Glomerular endothelial cell (primary cell): ENCODE measurements at places on chromosomes 7 and 10. TPM values are rescaled to one million over a fixed set of nuclear protein-coding genes. Genes with fewer than 3 reads are reported as not detected.

GRCh38 chr10:22461891-22462290, 116.6 kb downstream of the SPAG6 start:
- no peak for DNase-seq

GRCh38 chr10:86374664-86375063, 8.1 kb upstream of the GRID1 start:
- DNase-seq, result no peak

Gene FKBP9
- 196 and 264 TPM in 2 replicates for total RNA-seq

DNA sequence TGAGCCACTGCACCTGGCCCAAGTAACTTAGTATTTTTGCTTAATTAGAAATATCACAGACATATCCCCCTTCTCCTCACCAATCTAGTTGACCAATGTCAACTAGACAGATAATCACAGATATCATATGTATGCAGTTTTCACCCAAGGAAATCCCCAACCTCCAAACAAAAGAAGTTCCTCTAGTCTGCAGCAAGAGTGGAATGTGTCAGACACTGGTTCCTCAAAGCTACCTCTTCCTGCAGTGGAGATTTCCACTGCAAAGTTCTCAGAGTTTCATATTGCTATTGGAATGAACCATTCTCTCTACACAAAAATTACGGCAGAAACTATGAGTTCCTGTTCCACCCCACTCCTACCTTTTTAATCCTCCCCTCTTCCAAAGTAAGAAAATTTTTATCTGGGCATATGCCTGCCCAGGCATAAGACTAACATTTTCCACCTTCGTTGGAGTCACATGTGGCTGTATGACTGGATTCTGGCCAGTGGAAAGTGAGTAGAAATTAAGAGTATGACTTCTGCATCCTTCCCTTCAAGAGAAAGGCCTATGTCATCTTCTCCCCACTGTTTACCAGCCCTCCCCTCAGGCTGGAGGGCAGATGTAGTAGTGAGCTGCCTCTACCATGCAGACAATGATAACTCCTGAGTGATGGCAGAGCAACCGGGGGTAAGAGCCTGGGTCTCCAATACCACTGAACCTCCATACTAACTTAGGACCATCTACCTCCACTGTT, 103.0 kb downstream of the MYOF start:
- no peak for DNase-seq

Gene ZPBP
- total RNA-seq, result not detected in 2 replicates

Gene DRGX
- total RNA-seq, result not detected in 2 replicates

Gene NEUROD6
- total RNA-seq, result not detected in 2 replicates

DNA sequence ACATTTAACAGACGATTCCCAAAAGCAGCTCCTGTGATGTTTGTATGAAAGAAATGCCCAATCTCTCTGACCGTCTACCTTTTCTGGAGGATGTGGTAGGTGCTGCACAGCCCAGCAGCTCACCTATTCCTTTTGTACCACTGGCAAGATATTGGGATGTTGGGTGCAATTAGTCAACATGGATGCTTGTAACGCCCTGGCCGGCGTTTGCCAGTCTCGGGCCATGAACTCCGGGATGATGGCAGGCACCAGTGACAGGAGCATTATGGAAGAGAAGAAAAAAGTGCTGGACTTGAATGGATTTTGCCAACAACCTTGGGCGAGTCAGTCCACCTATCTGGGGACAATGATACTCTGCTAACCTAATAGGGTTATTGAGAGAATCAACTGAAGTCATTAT, 69.0 kb upstream of the ZNF438 start:
- DNase-seq, result no peak

- DNase-seq, result no peak
Observed at GRCh38 chr7:32573110-32573687, 77.9 kb downstream of the AVL9 start.

DNA sequence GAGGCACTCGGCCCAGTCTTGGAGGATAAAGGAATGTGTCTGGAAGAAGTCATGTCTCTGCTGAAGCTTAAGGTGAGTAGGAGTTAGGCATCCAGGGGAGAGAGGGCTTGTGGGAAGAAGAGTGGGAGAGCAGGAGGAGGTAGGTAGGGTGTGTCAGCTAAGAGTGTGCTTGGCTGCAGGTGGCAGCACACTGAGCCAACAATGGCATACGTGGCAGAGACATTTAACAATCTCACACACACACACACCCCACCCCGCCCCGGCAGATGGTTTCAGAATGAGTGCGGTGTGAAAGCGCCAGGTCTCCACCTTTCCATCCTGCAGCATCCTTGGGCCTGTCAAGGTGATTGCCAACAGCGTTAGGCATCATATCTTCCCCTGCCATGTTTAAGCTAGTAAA, 11.2 kb upstream of the ARPC1A start:
- DNase-seq, result no peak

- no peak for DNase-seq
Observed at GRCh38 chr10:112706577-112706976, 243.5 kb upstream of the TCF7L2 start.

- no peak for DNase-seq
Observed at GRCh38 chr10:35462491-35462934, 126.2 kb downstream of the CCNY start.

DNA sequence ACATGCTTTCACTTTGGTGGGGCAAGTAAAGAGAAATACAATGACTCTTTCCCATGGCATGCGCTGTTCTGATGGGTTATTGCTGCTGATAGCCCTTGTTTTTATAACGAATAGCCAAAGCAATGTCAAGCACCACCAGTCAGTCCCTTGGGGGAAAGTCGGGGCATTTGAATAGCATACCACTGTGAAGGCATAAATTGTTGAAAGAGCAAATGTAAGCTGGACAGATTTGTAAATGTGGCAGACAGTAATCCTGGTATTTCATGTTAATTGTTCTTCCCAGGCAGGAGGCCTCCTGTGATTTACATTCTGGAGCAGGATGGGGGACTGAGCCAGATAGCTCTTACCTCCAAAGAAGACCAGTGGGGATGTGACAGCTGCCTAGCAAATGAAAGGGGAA, 293.3 kb downstream of the ADRA2A start:
- DNase-seq, result no peak

DNA sequence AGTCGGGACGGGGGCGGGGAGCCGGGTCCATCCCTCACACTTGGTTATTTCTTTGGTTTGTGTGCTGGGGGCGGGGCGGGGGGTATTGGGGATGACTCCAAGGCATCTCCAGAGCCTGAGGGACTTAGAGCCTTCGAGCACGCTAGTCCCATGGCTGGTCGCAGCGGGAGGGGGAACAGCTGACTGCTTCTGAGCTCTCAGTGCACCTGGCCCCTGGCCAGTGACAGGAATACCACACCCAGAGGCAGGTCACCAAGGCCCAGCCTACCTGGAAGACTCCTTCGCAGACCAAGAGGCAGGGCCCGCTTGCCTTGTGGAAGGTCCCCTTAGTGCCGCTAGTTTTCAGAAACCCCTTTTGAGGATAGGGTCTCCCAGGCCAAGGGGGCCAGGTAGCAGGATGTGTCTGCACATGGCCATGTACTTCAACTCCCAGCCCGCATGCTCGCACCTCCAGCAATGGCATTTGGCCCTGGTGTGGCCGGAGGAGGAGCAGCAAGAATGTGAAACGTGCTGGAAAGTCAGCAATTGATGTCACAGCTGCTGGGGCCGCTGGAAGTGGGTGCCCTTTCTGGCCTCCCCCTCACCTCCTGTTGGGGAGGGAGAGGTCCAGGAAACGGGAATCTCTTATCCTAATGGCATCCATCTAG, 40.3 kb downstream of the AGAP3 start:
- DNase-seq, result no peak

- DNase-seq, result no peak
Observed at GRCh38 chr7:32611201-32612099, 116.2 kb downstream of the AVL9 start.
